CD8-positive, alpha-beta T cell (primary cell): ENCODE measurements at places on chromosomes 5 and 9.

DNA sequence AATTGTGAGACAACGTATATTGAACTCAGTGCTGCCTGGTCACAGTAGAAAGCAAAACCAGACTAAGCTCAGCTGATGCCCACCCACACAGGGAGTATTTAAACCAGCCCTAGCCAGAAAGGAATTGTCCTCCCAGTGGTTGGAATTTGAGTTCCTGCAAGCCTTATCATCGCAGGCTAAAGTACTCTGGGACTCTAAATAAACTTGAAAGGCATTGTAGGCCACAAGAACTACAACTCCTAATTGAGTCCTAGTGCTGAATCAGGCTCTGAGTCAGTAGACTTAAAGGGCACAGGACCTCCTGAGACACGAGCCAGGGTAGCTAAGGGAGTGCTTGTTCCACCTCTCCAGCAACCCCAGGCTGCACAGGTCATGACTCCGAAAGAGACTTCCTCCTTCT is 171.4 kb downstream of the MCTP1 start:
- no peak for DNase-seq

- DNase-seq: no peak
These were observed 314.4 kb upstream of the EFNA5 start for GRCh38 chr5:107985144-107985543.

GRCh38 chr5:161507591-161507990 is 38.9 kb downstream of the GABRB2 start:
- no peak for DNase-seq

DNA sequence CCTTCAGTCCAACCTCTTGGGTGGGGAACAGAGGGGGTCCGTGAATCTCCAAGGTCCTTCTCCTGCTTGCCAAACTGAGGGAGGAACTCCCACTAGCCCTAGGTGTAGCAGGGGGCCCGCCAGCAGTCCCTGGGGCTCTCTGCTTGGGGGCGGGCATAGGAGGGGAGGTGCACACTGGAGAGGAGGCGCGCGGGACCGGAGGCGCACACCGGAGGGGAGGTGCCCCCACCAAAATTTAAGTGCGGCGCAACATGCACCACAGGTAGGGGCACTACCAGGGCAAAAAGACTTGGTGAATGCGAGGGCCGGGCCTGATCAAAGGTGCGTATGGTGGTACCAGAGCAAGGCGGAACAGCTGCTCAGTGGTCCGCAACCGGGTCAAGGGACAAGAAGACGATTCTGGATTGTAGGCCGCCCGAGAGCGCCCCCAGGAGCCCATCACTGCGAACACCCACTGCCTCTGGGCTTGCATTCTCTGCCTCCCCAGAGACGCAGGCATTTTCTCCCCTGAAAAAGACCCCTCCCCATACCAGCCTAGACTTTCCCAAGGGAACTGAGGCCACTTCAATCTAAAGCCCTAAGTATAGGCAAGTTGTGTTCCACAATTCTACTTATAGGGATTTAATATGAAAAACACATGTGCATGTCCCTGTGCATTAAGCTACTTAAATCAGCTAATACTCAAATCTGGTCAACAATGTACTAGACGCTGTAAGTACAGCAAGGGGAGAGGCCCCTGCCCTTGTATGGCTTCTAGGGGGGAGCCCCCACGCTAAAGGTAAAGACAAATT is 50.6 kb downstream of the TGFBI start:
- no peak for DNase-seq

DNA sequence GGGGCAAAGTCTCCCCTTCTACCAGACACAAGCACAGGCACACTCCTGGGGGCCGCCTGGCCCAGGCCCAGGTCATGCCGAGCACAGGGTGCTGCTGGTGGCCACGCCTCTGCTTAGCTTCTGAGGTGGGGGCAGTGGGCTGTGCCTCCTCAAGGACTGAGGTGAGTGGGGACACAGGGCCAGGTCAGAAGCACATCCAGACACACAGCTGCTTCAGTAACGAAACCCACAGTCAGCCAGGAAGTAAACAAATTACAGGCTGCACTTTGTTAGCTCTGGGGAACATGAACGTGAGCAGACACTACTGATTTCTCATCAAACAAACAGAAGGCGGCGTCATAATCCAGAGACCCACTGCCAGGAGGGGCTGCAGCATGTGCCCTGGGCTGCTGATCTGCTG is 192.4 kb downstream of the HSPA4 start:
- no peak for DNase-seq

GRCh38 chr5:106640511-106640910 is 1030.2 kb downstream of the EFNA5 start:
- DNase-seq: no peak

DNA sequence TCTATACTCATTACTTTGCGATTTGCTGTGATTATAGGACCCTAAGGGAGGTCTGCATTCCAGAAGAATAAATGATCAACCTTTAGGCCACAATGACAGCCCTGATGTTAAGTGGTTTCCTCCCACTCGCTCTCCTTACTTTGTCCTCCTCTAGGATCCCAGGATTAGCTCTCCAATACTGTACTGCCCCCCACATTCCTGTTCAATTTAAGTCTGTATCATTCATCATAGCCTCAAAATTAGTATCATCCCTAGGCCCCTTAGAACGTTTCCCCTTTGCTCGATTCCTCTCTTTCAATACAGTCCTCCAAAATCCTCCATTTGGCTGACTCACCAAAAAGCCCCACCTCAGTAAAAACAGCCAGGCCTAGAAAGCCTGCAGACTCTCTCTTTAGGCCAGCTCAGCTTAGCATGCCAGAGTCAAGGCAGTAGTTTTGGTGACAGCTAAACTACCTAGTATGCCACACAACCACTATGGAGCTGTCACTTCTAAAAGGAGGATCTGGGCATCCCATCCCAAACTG is 24.4 kb downstream of the RNF145 start:
- peak; percentile 20 for DNase-seq

DNA sequence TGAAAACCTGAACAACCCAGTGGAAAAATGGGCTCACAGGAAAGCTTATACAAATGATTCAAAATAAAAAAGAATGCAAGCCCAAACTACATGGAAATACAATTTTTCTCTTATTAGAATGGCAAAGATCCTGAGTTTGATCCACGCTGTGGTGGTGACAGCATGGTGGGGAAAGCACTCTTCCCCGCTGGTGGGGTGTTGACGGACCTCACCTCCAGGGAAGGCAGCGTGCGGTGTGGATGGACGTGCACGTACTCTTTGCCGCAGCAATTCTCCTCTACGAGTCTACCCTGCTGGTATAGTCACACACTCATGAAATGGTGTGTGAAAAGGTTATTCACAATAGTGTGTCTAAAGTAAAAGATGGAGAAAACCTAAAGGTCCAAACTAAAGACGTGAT is 5.9 kb upstream of the ZFP62 start:
- DNase-seq: no peak

- DNase-seq: no peak
These were observed 1074.9 kb upstream of the DMAC1 start for GRCh38 chr9:8874482-8874881.

DNA sequence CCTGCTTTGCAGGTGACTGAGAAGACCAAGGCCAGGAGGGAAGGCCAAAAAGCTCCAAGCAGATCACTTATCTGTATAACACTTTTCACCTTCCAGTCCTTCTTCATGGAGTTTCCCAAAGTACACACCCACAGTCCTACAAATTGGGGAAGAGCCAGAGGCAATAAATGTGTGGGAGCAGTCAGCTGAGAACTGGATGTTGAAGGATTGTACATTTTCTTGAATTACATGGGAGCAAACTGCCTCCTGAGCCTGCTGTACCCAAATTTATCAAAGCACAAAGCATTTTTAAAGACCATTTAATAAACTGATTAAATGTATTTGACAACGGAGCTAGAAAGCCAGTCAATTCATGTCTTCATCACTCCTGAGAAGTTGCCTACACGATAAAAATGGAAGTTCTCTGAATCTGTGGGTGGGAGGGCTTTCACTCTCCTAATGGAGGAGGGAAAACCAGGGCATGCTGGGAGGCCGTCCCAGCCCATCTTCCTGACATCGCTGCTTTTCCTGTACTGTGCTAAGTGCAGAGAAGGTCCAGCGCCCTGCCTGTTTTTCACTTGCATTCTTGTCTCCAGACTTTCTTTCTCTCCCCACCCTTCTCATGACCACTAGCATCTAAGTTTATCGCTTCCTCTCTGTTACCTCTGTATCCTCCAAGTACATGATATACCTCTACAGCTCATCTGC is 79.0 kb downstream of the KCNIP1 start:
- DNase-seq: no peak

- DNase-seq: no peak
These were observed 337.1 kb upstream of the PANK3 start for GRCh38 chr5:168916266-168916665.

- no peak for DNase-seq
These were observed 189.0 kb upstream of the PANK3 start for GRCh38 chr5:168768172-168768571.

GRCh38 chr5:9838916-9839315 is 208.8 kb upstream of the TAS2R1 start:
- no peak for DNase-seq

DNA sequence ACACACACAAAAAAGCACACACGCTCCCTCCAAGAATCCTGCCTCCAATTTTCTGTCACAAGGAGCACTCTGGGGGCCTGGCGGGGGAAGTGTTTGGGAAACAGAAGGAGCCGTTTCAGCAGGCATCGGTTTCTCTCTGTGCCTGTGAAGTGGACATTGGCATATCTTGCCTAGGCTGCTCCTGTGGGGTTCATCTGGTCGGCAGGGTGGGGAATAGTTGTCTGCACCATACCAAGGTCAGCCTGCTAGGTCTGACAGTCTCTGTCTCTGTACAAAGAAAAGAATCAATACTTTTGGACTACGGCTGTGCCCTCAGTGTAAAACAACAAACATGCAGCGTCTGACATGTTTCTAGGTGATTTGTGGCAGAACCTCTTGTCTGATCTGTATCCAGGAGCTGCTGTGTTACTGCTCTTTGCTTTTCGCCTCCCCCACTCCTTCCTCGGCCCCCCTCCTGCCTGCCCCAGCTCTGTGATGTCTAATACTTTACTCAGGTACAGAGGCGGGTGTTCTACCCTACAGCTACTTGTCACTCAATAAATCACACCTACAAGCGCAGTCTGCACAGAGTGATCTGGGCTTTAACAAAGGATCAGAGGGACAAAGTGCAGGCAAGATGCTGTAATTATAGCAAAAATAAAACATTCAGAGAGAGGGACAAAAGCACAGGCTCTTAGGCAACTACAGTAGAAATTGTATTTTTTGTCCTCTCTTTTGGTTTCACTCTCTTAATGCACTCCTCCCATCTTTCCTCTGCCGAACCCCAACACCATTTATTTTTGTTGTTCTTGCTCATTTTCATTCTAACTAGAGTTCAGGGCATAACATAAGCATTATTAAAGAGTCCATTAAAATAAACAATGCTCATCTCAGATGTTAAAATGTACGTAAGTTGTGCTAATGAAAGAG is 216.7 kb downstream of the BNC2 start:
- DNase-seq: no peak

DNA sequence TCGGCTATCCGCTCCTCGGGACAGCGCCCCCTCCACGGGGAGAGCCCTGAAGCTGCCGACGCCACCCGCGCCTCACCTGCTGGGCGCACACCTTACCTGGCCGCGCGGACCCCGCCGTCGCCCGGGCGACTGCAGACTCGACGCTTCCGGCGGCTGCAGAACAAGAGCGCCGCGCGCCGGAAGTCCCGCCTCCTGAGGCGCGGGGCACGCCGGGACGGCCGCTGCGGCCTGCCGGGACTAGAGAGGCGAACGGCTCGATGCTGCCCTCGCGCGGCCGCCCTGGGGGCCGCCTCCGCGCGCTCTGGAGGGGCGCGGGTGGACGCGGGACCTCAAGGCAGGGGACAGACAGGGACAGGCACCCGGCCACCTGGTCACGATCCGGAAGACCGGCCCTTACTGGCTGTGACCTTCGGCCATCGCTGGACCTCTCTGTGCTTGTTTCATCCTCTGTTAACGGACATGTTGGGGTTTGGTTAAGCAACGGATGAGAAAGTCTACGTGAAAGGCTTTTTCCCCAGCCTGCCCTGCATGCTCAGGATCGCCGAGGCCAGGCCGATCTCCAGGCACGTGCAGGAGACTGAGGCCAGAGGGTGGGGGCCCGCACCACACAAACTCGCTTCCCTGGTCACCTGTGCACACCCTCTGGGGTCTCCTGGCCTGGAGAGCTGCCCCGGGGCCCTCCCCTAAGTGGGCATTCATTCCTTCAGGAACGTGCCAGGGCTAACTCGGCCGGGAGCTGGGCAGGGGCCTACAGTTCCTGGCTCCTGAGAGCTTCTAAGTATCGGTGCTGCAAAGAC is at the start of gene SNAPC4:
TSS of gene SNAPC4 (minus strand) at position 133 of the 797 bp plus-strand sequence. CDS start 1,742 bp downstream, outside the sequence.
- DNase-seq: peak; percentile 86

- no peak for DNase-seq
These were observed 70.8 kb upstream of the VCAN start for GRCh38 chr5:83400701-83401100.

DNA sequence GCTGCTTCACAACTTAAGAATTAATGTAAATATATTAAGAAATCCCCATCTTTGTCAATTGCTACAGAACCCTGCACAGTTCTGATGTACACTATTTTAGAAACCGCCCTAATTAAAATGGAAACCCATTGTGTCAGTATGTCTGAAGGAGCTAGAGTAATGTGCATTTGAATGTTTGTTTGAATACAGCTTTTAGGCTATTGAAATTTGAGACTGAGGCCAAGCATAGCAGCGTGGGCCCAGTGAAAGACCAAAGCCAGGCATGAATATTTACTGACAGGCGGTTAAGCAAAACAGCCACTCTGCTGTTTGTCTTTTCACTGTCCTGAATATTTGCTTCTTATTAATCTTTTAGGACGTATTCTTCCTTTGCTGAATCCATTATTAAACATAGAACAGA is 252.3 kb downstream of the IZUMO3 start:
- no peak for DNase-seq

GRCh38 chr5:116613445-116613844 is 38.8 kb upstream of the SEMA6A start:
- DNase-seq: no peak

DNA sequence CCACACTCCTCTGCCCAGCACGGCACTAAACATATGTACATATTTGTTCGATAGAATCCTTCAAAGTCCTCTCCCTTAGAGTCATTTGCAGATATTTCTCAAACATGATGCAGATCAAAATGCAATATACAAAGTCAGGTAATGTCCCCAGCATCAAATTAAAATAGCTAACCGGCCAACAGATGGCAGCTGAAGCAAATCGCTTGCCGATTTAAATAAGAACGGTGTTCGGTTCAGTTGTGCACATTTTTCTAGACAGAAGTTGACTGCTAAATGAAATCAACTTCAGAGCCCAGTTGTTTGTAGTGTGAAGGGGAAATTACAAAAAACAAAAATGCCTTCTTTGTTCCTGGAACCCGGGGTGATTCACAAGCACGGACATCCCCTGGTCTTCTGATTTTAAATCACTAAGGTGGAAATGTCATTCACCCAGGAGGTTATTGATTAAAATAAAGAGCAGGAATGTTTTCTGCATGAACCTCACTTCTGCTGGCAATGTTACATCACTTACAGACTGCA is 219.2 kb downstream of the EBF1 start:
- DNase-seq: no peak

DNA sequence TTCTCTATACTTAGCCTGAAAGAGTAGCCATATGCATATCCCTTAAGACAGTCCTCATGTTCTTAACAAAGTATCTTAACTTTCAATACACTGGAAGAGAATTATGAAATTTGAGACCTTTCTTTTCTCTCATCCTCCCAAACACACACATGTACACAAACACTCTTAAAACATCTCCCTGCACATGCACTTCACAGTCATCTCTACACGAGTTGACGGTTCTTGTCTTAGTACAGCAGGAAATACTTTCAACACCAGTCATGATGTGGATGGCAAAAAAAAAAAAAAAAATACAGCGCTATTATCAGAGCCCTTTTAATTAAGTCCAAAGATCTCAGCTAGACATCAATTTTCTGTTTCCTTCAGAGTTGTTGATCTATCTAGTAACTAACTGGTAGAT is 43.6 kb upstream of the PCSK1 start:
- no peak for DNase-seq
